ENCODE measurements at places on chromosomes 5 and 9.

DNA sequence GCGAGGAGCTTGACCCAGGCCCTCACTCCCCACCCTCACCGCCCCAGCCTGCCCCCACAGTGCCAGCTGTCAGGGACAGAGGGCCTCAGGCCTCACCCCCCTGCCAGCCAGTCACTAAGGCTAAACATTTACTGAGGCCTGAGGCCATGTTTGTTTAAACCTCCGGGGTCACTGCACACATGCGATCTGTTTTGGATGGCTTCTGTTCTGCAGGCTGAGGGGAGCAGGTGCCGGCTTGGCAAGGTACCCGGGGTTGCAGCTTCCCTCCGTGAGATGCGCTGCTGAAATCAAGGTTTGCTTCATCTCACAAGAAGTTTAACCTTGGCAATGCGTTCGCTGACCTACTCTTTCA lies 103.3 kb upstream of the BOD1 start:
- no peak for DNase-seq

GRCh38 chr5:126464016-126464415 lies 40.8 kb downstream of the GRAMD2B start:
- no peak for DNase-seq

DNA sequence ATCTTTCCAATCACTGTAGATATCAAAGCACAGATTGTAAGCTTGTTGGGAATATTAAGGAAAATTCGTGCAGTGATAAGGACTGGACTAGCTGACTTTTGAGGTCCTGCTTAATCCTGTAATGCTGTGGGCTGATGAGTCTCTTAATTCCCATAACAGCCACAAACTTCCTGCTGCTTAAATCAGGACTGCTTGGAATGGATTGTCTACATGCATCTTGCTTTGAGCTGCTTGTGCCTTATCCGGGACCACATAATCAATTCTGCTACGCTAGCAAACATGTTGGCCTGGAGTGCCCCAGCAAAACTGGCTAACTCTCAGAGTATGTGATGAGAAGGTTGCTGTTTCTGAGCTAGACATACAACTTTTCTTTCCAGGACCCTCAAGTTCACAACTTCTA lies 79.6 kb downstream of the SNCAIP start:
- DNase-seq = no peak

DNA sequence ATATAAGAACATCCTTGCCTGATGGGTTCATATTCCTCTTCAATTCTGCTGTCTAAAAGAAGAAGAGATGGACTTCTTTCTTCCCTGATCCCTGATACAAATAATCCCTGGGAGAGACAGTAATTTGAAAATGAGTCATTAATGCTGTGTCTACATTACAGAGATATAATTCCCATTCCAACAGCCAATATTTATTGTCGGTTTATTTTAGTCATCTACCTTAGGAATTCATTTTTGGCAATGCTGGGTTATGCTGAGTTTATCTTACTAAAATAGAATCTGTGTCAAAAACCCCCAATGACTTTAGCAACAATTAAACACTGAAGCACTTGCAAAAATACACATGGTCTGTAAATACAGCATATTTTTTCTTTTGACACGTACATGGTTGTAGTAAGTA lies 23.9 kb downstream of the ZNF474 start:
- DNase-seq = no peak

GRCh38 chr9:37309136-37309535 lies 113.4 kb upstream of the GRHPR start:
- no peak for DNase-seq

DNA sequence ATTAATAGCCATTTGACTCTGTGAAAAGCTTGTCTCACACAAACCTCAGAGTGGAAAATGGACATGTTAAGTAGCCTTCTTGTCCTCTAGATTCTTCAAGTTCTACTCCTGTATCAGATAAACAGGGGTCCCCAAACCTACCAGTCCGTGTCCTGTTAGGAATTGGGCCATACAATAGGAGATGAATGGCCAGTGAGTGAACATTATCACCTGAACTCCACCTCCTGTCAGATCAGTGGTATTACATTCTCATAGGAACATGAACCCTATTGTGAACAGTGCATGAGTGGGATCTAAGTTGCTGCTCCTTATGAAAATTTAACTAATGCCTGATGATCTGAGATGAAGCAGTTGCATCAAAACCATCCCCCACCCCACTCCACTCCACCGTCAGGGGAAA lies 136.3 kb downstream of the TMEM232 start:
- DNase-seq = no peak

- DNase-seq = no peak
Observed at GRCh38 chr5:170844651-170845050, 17.2 kb upstream of the RANBP17 start.

DNA sequence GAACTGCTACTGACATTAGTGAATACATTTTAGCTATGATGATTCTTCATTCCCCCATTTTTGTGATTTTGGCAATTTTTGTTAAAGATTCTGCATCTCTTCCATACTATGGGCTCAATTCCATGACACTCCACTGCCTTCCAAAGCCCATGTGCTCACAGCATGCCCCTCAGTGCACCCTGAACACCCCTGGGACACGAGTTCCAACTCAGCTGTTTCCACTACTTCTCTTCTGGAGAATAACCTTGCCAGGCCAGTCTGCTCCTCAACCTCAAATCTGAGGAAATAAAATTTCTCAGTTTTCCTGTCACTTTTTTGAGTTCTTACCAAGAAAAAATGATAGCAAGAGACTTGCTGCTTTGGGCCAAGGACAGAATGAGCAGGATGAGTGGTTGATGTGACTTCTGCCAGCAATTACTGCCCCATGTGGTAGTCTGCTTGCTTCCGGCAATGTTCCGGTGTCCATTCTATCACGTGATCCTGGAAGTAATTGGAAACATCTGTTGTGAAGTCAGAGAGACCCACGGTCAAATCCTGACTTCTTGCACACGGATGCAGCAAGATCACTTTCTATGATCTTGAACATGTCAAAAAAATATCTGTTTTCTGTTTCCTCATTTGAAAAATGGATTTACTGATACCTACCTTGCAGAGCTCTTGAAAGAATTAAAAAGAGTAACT lies 58.3 kb downstream of the EGFLAM start:
- no peak for DNase-seq

DNA sequence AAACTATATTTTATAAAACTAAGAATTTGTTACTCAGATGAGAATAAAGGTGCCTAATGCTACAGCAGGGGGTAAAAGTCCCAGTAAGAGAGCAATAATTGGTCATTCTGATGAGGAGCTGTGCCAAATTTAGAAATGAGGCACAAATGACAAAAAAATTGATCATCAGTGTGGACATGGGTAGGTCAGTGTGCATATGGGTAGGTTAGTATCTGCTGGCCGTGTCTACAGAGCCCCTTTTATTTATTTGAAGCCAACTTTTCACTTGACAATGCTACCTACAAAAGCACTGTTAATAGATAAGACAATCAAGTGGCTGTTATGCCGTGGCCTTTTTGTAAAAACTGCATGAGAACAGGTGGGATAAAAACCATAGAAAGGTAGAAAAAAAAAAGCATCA lies 454.6 kb downstream of the RAB3C start:
- no peak for DNase-seq

DNA sequence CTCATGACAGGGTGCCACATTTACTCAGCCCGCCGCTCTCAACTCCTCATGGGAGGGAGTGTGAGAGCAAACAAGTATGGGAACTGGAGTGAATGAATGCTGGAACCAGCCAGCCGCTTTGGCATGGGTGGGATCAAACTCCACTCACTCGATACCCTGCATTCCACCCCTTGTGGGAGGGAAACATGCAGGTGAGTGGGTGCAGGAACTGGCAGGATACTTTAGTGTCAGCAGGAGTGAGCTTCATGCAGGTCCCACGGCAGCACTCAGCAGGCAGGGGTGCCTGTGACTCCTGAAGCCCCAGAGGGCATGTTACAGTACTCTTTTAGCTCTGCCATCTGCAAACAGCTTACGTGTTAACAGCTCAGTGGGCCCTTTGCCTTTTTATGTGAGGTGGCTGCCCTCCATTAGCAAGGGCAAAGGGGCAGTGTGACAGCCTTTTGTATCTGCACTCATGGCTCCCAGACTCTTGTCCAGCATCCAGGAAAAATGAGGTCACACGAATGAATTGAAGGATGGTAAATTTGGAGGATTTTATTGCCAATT lies 433.2 kb upstream of the NMUR2 start:
- no peak for DNase-seq

DNA sequence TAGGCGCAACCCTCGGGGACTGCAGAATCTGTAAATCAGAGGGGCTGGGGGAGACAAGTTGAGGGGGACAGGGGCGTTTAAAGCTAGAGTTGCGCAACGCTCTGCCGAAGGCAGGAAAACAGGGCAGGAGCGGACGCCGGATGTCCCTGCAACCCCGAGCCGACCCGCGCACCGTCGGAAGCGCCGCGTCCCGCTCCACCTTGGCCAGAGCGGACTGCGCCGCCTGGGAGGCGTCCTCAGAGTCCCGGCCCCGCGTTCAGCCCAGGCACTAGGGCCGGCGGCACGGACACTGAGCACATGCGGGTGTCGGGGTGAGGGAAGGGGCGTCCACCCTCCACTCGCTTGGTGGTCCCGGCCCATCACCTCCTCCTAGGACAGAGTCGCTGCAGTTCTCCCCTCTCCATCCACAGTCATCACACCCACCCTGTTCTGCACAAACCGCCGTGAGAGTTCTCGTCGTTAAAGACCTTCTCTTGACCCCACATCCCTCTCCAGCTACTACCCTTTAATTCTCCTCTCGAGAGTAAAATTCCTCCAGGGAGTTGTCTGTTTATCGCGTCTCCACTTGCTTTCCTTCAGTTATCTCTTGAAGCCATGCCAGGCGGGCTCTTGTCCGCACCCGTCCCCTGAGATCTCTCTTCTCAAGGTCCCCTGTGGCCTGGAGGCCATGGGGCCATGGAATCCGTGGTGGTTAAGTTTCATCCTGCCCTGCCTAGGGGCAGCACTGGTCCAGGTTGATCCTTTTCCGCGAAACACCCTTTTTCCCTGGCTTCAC lies 796 bp upstream of the PDLIM7 start:
- DNase-seq = no peak

DNA sequence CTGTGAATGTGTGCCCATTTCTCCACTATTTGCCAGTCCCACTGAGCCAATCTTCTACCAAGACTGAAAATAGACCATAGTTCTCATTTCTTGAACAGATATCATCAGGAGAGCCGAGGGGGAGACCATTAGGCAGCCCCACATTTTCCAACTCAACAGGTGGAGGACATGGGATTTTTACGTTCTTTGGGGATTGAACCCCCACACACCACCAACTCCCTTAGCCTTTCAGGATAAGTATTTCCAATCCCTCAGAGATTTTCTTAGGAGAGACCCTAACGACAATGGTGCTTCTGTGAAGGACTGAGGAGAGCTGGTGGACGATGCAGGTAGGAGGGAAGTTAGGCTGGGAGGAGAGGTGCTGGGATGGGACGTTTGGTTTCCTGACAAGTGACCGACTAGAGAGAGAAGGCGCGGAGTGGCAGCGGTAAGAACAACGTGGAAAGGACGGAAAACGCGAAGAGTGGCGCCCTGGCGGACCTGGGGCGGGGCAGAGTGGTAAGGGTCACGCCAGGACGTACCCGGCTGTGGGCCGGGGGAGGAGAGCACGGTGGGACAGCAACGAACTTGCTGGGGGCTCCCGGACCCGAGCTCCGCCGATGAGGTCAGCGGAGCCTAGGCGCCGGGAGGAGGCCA lies 681 bp upstream of the CHSY3 start:
- no peak for DNase-seq

- no peak for DNase-seq
Observed at GRCh38 chr5:57327561-57328367, 153.9 kb downstream of the GPBP1 start.

DNA sequence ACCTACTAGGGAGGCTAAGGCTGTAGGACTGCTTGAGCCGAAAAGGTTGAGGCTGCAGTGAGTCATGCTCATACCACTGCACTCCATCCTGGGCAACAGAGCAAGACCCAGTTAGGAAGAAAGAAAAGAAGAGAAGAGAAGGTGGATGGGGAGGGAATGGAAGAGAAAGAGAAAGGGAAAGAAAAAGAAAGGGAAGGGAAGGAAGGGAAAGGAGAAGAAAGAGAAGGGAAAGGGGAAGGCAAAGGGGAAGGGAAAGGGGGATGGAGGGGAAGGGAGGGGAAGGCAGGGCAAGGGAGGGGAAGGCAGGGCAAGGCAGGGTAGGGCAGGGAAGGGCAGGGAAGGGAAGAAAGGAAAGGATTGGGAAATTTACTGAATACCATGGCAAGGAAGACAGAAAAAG lies 157.0 kb downstream of the ACTL7B start:
- DNase-seq = no peak

All from activated T-cell treated with anti-CD3 and anti-CD28 coated beads for 4 hours (primary cell).